A673 (cell line): ENCODE measurements at places on chromosomes 13 and 19. TPM values are rescaled to one million over a fixed set of nuclear protein-coding genes. Genes with fewer than 3 reads are reported as not detected.

The MAP4K1 gene
- total RNA-seq, result 1.5 and 3.5 TPM in 2 replicates

The KLF16 gene
- 46.8 and 49.1 TPM in 2 replicates for total RNA-seq

The HCST gene
- 4.2 and 4.5 TPM in 2 replicates for total RNA-seq

The SYDE1 gene
- 30.1 and 32.3 TPM in 2 replicates for total RNA-seq

The ZNF625 gene
- total RNA-seq, result 9.1 and 11.1 TPM in 2 replicates

The PNPLA6 gene
- total RNA-seq, result 70.4 and 73.9 TPM in 2 replicates

The C13orf46 gene
- total RNA-seq, result 3.1 and 3.6 TPM in 2 replicates

The GNG8 gene
- total RNA-seq, result not detected in 2 replicates

The PLEKHA4 gene
- 20.7 and 24.1 TPM in 2 replicates for total RNA-seq

The PAK4 gene
- total RNA-seq, result 55.2 and 59.0 TPM in 2 replicates

DNA sequence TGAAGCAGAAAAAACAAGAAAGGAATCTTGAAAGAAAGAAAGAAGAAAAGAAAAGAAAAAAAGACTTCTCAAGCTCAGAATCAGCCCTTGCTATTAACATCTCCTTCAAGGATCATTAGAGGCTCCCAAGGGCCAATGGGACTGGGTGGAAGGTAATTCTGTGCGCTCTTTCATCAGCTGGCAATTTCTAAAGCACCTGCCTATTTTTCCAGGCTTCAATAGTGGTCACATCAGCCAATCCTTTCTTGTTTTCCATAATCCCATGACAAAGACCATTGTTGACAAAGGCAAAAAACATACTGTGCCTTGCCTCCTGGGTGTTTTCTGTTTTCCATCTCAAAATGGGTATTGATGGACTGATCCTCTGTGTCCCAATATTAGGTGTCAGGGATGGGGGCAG lies 88.2 kb upstream of the TSC22D1 start:
- DNase-seq, result no peak

- DNase-seq, result no peak
Measured at GRCh38 chr13:93307136-93307535, 80.5 kb downstream of the GPC6 start.

DNA sequence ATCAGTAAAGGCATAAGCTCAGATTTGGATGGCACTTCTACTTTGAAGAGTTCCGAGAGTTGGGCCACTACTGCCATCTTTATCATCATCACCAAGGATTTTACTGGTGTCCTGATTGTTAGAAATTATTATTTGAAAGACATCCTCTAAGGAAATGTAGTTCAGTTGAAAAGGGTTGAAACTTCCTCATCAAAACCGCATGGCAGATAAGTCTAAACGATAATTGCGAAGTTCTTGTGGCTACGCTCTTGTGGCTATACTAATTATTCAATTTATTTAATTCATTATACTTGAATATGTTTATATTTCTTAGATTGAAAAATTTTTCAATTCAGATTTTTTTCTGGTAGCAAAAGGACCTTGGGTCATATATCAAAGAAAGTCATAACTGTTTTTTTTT lies 22.4 kb downstream of the TNFRSF19 start:
- DNase-seq, result no peak

GRCh38 chr19:40603389-40604170 lies 2.4 kb downstream of the LTBP4 start:
- peak; percentile 100 for DNase-seq

DNA sequence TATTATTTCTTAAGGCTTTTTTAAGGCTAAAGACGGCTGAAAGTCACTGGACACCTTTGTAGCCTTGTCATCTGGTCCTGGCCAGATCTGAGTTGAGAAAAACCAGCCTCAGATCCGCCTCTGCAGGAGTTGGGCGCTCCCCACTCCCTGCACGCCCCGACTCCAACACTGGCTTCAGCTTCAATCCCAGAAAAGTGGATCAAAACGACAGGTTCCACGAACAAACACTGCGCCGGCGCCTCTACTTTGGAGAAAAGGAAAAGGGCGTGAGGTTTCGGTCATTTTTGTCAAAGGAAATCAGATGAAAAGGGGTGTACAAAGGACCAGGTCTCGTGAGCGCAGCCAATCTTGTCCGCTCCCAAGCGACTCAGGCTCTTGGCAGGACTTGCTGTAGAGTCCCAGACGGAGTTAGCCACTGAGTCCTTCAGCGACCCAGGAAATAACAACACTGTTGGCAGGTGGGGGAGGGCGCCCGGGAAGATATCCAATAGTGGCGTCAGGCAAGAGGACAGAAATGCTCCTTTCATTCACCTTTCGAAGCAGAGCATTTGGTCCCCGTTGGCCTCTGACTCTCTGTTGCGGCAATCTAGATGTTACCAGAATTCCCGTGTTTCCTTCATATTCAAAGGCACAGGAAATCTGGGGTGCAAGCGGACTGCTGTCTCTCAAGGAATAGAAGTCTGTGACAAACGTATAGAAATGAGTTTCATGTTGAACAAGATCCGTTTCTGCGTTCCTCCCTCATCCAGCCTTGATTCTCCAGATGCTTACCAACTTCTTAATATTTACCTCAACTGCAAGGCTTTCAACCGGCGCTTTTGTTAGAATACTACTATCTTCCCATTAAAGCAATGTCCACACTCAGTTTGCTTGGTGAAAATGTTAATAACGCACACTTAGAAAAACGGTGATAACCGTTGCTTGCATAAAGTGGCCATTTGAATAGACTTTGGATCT lies 1.8 kb upstream of the CCNA1 start:
- DNase-seq, result no peak

- no peak for DNase-seq
Measured at GRCh38 chr19:1164684-1165531, 9.2 kb downstream of the SBNO2 start.

DNA sequence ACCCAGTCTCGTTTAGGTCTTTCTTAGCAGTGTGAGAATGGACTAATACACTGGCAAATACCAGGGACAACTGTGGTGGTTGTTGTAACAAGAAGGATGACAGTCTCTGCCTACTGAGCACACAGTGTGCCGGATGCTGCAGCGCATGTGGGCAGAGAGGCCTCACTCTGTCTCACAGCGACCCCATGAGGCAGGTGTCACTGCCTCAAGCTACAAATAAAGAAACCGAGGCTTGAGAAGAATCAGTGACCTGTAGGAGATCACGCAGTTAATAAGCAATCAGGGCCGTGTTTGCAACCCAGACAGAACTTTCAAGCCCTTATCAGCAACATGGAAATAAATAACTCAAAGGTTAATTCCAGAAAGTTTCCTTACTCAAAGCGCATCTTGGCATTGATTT lies 40.5 kb upstream of the GAS6 start:
- DNase-seq, result peak; percentile 12

GRCh38 chr13:67221630-67222226 lies 8.4 kb downstream of the PCDH9 start:
- DNase-seq, result no peak

DNA sequence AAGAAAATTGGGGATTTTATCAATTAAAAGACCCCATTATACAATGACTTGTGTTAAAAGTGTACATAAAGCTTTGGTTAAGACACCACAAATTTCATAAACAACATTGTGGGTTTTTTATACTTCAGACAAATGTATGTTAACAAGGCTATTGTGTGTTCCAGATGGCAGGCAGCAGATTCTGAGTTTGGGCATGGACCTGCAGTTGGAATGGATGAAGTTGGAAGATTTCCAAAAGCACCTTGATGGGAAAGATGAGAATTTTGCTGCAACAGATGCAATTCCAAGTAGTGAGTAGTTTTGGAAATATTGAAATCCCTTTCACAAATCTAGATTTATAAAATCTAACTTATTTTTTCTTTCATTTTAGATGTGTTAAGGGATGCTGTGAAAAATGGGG lies 25.4 kb downstream of the MPHOSPH8 start:
- DNase-seq, result no peak

GRCh38 chr13:51425410-51426042 lies 27.3 kb downstream of the INTS6 start:
- no peak for DNase-seq

DNA sequence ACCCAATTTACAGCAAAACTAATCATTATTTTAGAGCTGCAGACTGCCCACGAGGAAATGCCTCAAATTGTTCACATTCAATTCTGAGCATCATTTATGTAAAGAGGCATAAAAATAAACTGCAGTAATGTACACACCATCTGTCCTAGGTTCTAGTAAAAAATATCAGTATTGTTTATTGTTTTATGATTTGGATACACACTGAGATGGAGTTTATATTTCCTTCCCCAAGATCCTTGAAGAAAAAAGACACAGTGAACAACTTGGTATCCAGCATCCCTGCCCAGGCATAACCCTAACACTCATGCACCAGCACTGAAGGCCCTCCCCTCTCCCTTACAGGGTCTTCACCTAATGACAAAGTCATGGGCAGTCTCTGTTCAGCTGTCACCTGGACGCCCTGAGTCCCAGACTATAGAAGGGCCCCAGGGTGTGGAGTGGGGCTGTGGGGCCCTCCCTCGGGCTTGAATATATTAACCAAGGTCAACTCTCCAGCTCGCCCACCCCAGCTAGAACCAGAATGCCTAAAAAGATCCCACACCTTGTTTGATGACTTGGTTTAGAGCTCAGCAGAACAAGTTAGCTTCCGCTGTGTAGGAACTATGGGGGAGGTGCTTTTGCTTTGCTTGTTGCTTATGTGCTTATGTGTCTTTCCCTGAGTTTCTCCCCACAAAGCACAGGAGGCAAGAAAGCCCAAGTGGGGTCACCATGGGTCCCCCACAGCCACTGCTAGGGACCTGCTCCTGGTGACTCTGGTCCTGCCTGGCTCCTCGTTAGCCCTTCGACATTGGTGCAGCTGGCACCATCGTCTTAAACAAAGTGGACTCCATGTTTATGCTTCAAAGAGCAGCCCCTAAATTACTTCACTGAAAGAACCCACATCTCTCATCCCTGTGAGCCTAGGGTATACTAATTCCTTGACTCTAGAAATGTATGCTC lies 111.1 kb downstream of the COL4A1 start:
- no peak for DNase-seq

- no peak for DNase-seq
Measured at GRCh38 chr13:99218969-99219368, 18.3 kb downstream of the UBAC2 start.

DNA sequence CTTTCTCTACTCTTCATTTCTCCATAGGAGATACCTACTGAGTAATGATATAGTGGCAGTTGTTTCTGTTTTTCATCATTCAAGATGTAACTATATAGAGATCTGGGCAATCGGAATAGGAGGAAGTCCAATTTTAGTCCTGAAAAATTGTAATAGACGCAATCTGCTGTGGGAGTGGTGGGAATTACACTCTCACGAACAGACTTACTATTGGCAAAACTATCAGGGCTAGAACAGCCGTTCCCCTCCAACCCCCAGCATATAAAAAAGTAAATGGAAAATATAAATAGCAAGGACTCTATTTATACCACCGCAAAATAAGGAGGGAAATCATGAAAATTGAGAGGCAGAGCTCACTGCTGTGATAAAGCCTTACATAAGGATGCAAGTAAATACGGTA lies 330.1 kb downstream of the FGF14 start:
- no peak for DNase-seq

DNA sequence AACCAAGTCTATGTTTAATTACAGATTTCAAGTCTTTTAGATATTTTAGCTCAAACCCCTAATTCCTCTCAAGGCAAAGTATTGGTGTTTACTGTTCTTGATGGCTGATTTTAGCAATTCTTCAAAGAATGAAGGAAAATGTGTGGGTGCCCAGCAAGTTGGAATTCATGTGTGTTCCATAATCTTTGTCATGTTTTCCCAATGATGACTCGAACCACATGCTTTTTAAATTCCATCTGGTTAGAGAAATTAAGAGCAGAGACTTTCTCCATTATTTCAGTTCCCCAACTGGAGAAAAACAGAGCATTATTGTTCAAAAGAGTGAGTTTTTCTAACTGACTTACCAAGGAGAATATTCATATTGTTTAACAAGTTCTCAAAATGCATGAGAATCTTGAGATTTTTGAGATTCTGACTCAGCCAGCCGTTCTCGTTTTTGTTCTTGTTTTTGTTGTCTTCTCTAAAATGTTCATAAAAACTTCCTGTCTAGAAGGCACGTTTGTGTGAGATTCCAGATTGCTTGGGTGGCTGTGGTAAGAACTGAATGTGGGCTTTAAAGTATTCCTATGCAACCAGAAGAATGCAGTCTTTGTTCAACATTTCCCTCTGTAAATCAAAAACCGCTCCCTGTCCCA lies 404.7 kb downstream of the IRS2 start:
- no peak for DNase-seq

DNA sequence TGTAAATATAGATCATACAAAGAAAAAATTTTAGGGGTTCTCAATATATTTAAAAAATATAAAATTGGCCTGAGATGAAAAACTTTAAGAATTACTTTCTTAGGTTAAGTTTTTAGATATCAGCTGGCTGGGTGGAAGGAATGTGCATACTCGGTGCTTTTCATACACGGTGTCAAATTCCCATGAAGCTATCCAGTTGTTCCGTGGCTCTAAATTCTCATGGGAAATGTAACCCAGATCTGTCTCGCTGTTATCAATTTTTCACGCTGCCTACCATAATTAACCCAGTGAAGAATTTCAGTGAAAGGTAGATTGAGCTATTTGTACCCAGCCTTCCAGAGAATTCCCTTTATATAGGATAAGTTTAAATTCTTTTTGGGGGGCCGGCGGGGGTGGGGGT lies 11.6 kb upstream of the ZNF835 start:
- peak; percentile 35 for DNase-seq

DNA sequence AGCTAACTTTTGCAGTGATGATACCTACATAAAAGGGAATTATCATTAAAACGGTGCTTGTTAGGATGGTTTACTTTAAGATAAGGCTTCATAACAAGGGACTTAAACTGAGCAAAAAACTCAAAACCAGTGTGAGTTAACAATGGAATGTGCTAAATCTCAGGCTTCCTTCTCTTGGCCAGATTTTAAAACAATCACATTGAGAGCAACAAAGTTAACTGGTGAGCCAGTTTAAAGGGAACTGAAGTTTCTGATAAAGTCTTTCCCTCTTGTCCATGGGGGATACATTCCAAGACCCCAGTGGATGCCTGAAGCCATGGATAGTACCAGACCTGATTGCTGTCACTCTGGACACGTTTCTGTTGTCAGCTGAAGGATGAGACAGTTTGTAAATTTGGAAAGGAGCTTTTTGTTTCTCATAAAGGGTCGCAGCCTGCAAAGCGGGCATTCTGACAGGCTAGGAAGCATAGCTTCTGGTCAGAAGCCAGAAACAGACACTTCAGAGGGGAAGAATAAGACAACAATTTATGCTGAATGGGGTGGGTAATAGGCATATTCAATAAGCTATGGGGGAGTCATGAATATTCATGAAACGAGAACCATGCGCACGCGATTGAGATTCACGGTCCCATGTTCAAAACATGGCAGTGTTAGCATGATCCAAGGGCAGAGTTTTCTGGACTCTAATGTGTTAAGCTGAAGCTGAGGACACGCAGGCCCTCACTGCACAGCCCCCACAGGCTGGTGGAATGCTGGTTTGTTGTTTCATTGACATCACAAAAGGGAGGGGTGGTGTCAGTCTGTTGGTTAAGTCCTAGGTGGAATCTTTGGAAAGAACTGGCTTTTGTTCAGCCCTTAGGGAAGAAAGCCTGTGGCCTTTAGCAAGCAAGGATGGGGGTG lies 150.6 kb upstream of the RNF113B start:
- peak; percentile 31 for DNase-seq

DNA sequence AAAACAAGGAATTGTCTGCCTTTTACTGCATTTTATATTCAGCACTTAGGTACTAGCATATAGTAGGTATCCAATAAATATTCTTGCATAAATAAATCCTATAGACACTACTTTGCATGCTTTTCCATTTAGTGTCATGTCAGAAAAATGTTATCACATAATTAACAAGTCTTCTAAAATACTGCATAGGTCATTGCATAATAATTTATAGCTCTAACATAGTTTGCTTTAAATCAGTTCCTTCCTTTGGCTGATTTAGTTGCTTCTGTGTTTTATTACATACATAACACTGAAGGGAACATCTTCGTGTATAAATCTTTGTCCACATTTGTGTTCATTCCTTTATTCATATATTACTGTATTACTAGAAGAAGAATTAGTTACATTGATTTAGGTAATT lies 36.2 kb downstream of the WASF3 start:
- DNase-seq, result no peak
